Naive thymus-derived CD4-positive, alpha-beta T cell (primary cell): ENCODE measurements at places on chromosomes 1 and 21. TPM values are rescaled to one million over a fixed set of nuclear protein-coding genes. Genes with fewer than 3 reads are reported as not detected.

Gene ZNF683
- total RNA-seq: 6.3 TPM

Gene C1QB
- total RNA-seq: 2.4 TPM

DNA sequence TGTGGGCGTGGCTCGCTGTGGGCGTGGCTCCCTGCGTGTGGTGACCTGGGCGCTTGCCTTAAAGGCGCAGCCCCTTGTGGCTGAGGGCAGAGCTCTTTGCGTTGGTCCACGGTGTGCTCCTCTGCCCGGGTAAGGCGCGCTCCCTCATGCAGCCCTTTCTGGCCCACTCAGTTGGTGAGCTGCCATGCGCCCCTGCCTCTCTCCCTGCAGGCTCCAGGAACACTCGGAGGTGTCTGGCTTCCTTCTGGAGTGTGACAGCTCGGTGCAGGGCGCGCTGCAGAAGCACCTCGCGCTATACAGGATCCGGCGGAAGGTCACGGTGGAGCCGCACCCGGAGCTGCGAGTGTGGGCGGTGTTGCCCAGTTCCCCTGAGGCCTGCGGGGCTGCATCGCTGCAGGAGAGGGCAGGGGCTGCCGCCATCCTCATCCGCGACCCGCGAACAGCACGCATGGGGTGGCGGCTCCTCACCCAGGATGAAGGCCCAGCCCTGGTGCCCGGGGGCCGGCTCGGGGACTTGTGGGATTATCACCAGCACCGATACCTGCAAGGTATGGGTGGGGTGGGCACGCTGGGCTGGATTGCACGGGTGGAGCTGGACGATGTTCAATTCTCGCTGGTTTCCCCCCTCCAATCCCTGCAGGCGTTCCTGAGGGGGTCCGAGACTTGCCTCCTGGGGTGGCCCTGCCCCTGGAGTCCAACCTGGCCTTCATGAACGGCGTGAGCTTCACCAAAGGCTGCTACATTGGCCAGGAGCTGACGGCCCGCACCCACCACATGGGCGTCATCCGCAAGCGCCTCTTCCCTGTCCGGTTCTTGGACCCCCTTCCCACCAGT lies 9.1 kb downstream of the IBA57 start:
- H3K27me3 ChIP-seq: no peaks in the 10 kb centered on the region
- peaks cover 36% of the 10 kb centered on the region for H3K36me3 ChIP-seq
- H3K4me3 ChIP-seq: no peak overlapping the region
- no peaks in the 10 kb centered on the region for H3K4me1 ChIP-seq

- H3K27ac ChIP-seq: no peak overlapping the region
- H3K4me1 ChIP-seq: peaks cover 31% of the 10 kb centered on the region
Measured at GRCh38 chr21:38303300-38303699, 46.5 kb downstream of the KCNJ15 start.

DNA sequence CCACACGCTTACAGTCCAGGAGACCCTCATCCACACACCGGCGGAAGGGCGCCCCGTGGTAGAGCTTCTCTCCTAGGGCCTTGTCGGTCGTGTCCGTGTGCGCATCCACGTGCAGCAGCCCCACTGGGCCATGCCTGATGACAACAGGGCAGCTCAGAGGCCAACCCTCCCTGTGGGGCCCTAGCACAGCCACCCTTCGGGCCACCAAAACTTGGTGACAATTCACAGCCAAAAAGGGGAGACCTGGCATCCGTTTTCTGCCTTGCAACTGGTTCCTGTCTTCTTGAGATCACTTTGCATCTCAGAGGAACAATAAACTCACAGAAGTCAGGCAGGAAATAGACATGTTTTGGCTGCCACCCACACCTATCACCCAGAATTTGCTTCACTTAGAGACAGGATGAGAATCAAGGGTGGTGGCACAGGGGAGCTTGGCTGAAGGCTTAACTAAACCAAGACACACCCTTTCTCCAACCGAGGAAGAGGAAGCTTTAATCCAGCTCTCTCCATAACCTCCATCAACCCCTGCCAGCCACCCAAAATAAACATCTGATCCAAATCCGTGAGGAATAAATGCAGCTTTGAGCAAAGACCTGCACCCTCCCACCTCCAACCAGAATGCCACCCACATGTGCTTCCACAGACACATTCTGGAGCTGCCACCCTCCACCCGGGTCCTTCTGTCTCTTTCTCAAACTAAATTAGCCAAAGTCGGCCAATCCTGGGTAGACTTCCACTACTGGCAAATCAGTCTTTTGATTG lies 5.7 kb downstream of the AGMAT start:
- no peaks in the 10 kb centered on the region for H3K27me3 ChIP-seq
- H3K4me1 ChIP-seq: peaks cover 58% of the 10 kb centered on the region
- peak overlapping the region; percentile 33 for H3K4me3 ChIP-seq
- peak overlapping the region; percentile 75 for H3K27ac ChIP-seq

- H3K27ac ChIP-seq: no peak overlapping the region
- no peak for DNase-seq
- no peaks in the 10 kb centered on the region for H3K4me1 ChIP-seq
- H3K36me3 ChIP-seq: no peaks in the 10 kb centered on the region
Measured at GRCh38 chr1:54518489-54518888, 29.5 kb upstream of the ACOT11 start.

- H3K36me3 ChIP-seq: no peaks in the 10 kb centered on the region
- H3K4me3 ChIP-seq: no peak overlapping the region
- H3K27me3 ChIP-seq: no peaks in the 10 kb centered on the region
- no peak for DNase-seq
- no peaks in the 10 kb centered on the region for H3K4me1 ChIP-seq
Measured at GRCh38 chr21:46189959-46190490, 5.8 kb upstream of the SPATC1L start.

- no peaks in the 10 kb centered on the region for H3K4me1 ChIP-seq
- H3K36me3 ChIP-seq: no peaks in the 10 kb centered on the region
Measured at GRCh38 chr1:59272507-59272906, 24.4 kb upstream of the FGGY start.
